Hematopoietic multipotent progenitor cell treated with erythropoietin and hydrocortisone succinate and interleukin-3 and kit ligand, for 6 days (in vitro differentiated cells): ENCODE measurements at places on chromosomes 3 and 15.

GRCh38 chr3:52962160-52962559, 64.8 kb upstream of the STIMATE start:
- DNase-seq = no peak

- DNase-seq = no peak
These were observed 68.8 kb downstream of the TCF12 start for GRCh38 chr15:56987286-56987685.

GRCh38 chr3:169169340-169169963, 494.1 kb downstream of the MECOM start:
- no peak for DNase-seq

GRCh38 chr15:31437686-31438085, 111.1 kb downstream of the KLF13 start:
- DNase-seq = no peak

GRCh38 chr15:52143873-52144272, 31.3 kb upstream of the BCL2L10 start:
- DNase-seq = no peak

DNA sequence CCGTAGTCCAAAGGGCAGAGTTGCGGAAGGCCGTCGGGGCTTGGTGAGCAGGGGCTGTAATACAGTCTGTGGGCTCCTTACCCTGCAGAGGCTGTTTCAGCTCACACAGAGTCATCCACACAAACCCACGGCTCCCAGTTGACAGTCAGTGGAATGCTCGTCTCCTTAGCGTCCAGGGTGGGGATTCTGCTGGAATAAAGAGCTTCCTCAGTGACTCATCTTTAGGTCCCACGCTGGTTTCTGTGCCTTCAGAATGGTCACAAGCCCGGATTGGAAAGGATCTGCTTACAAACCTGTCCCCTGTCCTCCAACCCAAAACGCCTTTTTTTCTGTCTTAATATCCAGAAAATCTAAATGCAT, 201.3 kb upstream of the TPM1 start:
- DNase-seq = no peak

GRCh38 chr3:148332509-148332908, 365.2 kb upstream of the AGTR1 start:
- no peak for DNase-seq

DNA sequence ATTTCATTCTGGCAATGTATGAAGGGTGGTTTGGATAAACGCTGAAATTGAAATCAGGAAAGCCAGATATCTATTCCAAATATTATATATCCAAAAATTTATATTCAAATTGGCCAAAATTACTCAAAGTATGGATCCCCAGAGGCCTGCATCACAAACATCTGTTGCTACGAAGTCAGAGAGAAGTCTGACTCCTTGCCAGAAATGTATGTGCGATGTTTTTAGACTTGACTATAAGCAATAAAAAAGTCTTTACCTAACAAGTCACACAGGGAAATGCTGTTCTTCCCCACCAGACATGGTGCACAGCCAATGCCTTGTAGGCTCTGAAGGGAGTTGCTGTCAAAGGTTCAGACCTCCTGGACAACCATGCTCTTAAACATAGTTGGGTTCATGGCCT, 533.1 kb downstream of the OTOL1 start:
- no peak for DNase-seq

- DNase-seq = no peak
These were observed 103.8 kb upstream of the PRICKLE2 start for GRCh38 chr3:64329037-64329436.

DNA sequence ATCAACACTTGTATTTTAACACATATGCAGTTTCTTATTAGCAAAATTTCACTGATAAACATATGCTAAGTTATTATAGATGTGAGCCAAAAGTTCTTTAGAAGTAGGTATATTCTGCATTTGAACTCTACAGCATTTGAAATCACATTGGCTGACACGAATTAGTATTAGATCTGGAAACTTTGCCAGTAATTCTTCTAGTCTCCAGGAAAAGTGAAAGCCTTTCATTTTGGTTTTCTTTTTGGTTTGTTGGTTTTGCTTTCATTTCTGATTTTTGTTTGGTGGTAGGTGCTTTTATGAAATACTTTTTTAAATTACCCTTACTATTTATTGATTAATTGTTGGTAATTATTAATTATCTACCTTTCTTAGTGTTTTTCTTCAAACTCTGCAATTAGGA, 72.9 kb downstream of the RBMS3 start:
- DNase-seq = no peak

DNA sequence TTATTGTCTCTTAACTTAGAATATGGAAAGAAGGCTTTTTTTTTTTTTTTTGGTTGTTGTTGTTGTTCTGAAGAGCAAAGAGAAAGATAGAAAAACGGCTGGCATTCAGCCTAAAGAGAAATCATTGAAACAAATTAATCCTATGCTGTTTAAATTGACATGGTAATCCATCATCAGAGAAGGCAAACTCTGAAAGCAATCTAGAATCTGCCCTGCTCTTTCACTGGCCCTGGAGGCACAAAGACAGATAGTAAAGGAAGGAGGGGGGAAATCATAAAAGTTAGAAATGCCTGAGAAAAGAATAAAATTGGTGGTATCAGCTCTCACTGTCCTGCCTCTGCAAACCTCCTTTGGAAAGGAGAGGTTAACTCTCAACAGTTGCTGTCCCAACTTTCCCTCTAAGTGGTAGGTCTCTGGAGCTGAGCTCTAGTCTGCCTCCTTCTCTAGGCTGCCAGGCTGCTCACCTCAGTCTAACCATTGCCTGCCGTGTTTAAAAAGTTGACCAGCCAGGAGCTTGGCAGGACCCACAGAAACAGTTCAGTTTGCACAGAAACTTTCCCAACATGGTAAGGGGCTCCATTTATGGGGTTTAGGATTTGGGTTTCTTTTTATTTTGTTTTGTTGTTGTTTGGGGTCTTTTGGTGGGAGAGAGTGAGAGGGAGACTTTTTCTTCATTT, 13.4 kb upstream of the NR2F2 start:
- no peak for DNase-seq

- DNase-seq = no peak
These were observed 21.3 kb downstream of the LRIG1 start for GRCh38 chr3:66479532-66479947.

DNA sequence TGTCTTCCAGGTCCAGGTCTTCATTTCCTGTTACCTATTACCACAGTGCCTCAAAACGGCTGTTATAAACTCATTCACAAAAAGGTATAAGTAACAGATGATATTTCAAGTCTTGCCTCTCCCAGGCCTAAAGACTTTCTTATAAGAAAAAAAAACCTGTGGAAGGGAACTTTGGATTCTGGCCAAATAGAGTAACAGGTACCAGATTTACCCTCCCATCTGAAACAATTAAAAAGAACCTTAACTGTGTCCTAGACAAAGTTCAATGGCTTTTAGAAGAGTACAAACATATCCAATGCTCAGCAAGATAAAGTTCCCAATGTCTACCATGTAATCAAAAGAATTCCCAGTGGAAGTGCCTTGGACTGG, 22.6 kb downstream of the BHLHE40 start:
- DNase-seq = no peak

DNA sequence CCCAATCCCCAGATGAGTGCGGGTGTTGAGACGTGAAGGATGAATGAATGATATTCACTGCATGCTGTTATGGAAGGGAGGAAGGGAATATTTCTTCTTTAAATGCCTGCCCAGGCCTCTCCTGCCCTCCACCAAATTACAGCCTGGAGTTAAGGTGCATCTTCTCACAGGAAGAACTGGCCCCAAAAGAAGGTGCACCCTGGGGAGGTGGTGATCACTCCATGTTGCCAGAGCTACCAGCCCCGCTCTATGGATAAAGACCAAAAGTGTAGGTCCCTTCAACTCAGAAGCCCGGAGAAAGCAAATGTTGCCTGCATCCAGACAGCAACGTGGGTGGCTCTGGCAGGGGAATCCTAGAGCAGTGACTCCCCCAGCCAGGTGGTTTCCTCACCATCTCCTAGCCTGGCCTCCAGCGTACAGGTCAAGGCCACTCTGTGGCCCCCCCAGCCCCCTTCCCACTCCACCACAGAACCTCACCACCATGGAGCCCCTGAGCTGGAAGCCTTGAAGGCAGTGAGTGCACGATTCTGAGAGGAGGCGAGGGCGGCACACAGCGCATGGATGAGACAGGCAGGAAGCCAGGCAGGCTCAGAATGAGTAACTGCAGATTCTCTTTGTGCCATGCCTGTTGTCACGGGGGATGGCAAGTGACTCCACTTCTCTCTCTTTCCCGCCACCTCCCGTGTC, 3.5 kb upstream of the VIPR1 start:
- DNase-seq = no peak

DNA sequence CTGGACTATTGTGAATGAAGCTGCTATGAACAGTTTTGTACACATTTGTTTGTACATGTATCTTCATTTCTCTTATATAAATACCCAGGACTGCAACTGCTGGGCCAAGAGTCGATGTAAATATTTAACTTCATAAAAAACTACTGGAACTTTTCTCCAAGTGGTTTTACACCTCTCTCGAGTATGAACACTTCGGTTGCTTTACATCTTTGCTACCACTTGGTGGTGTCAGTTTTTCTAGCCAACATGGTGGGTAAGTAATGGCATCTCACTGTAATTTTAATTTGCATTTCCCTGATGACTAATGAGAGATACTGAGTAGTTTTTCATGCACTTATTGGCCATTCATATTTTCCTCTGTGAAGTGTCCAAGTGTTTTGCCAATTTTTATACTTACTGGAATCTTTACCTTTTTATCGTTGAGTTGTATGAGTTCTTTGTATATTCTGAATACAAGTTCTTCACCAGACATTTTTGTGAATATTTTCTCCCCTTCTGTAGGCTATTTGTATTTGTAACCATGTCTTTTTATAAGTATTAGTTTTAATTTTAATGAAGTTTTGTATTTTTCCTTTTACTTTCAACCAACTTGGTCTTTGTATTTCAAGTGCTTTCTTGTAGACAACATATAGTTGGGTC, 44.4 kb downstream of the PCOLCE2 start:
- DNase-seq = peak; percentile 71

- DNase-seq = no peak
These were observed 231.4 kb downstream of the TIGIT start for GRCh38 chr3:114525278-114525677.

- DNase-seq = no peak
These were observed 36.7 kb downstream of the ZBTB11 start for GRCh38 chr3:101640256-101640655.

- DNase-seq = no peak
These were observed 33.8 kb downstream of the MBNL1 start for GRCh38 chr3:152302521-152303021.
